Trophoblast cell (in vitro differentiated cells and primary cell): ENCODE measurements at places on chromosomes 16 and 17.

DNA sequence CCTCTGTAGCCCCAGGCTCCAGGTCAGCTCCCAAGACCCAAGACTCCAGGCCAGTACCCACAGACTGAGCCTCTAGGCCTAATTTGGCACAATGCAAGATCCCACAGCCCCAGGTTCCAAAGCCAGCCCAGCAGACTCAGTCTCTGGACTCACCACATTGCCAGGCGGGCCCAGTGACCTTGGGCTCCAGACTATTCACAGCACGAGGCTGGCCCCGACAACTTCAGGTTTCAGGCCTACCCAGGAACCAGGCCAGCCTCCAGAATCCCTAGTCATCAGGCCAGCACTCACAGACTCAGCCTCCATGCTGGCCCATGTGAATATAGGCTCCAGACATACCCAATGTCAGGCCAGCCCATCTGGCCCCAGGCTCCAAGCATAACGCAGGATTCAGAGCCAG, 103.8 kb downstream of the CEP112 start:
- no peak for DNase-seq
- no peaks in the 10 kb centered on the region for H3K4me1 ChIP-seq
- no peak overlapping the region for H3K4me3 ChIP-seq
- H3K27ac ChIP-seq: no peak overlapping the region

DNA sequence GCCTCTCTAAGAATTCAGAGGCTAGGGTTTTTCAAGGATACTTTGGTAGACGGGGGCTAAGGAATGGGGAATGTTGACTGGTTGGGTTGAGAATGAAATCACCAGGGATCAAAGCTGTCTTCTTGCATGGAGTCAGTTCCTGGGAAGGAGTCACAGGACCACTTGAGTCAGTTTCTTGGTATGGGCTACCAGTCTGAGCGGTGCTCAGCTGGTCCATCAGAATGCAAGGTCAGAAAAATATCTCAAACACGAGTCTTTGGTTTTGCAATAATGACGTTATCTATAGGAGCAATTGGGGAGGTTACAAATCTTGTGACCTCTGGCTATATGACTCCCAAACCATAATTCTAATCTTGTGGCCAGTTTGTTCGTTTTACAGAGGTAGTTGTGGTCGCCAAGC, 18.4 kb downstream of the CHD9NB start:
- H3K4me1 ChIP-seq: no peaks in the 10 kb centered on the region
- H3K36me3 ChIP-seq: no peaks in the 10 kb centered on the region
- H3K27ac ChIP-seq: no peak overlapping the region
- no peaks in the 10 kb centered on the region for H3K27me3 ChIP-seq
- DNase-seq: peak; percentile 90

- no peaks in the 10 kb centered on the region for H3K36me3 ChIP-seq
- DNase-seq: no peak
- peaks cover 8% of the 10 kb centered on the region for H3K4me1 ChIP-seq
- peak overlapping the region; percentile 39 for H3K4me3 ChIP-seq
Measured at GRCh38 chr17:52157603-52158449, 688 bp downstream of the CA10 start.

- peaks cover 50% of the 10 kb centered on the region for H3K36me3 ChIP-seq
- H3K27ac ChIP-seq: no peak overlapping the region
- DNase-seq: no peak
- peaks cover 4% of the 10 kb centered on the region for H3K4me1 ChIP-seq
Measured at GRCh38 chr17:80243526-80244433, 16.9 kb upstream of the RNF213 start.

- DNase-seq: no peak
- no peaks in the 10 kb centered on the region for H3K4me1 ChIP-seq
- no peak overlapping the region for H3K27ac ChIP-seq
- no peak overlapping the region for H3K4me3 ChIP-seq
Measured at GRCh38 chr16:88370365-88370764, 12.4 kb upstream of the ZNF469 start.

DNA sequence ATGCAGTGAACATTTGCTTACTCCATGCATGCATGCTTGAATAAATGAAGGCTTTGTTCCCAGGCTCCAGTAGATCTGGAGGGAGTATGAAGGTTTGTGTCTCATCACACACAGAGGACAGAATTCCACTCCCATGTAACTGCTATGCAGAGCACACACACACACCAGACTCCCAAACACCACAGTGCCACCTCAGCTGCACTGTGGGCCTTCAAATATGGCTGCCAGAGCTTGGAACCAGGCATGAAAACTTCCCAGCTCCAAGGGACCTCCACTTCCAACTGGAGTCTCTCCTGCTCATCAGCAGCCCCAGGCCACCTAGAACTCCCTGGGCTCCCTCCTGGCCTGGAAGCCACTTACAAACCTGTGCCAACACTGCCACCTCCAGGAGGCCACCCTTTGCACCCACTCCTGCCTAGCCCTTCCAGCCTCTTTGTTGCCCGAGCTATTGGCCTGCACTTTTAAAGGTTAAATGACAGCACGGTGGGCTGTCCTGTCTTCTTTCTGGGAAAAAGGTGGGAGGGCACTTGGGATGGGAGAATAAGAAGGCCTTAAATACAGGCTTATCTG, 151.2 kb downstream of the ZNF423 start:
- H3K27me3 ChIP-seq: no peaks in the 10 kb centered on the region
- peaks cover 28% of the 10 kb centered on the region for H3K4me1 ChIP-seq
- no peak for DNase-seq
- H3K36me3 ChIP-seq: no peaks in the 10 kb centered on the region

DNA sequence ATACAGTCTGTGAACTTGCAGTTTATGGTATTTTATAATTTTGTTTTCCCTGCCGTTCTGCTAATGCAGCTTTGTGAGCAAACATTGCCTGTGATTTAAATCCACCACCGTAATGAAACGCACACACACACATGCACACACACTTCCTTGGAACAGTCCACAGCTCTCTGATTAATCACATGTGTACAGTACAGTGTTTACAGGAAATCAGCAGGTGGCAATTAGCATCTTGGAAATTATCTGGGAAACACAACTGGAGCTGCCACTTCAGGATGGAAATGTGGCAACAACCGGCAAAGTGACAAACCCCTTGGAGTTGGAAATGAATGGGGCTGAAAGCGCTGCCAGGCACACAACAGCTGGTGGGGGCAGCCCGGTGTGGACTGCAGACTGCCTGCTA, 12.9 kb upstream of the ZKSCAN2 start:
- no peak overlapping the region for H3K27ac ChIP-seq
- no peak for DNase-seq
- H3K4me1 ChIP-seq: no peaks in the 10 kb centered on the region
- no peaks in the 10 kb centered on the region for H3K27me3 ChIP-seq
- no peaks in the 10 kb centered on the region for H3K36me3 ChIP-seq

- no peaks in the 10 kb centered on the region for H3K27me3 ChIP-seq
- H3K4me3 ChIP-seq: no peak overlapping the region
- DNase-seq: peak; percentile 88
Measured at GRCh38 chr17:65062171-65062915, 5.8 kb upstream of the GNA13 start.
